ENCODE measurements at places on chromosomes 12 and 14.

DNA sequence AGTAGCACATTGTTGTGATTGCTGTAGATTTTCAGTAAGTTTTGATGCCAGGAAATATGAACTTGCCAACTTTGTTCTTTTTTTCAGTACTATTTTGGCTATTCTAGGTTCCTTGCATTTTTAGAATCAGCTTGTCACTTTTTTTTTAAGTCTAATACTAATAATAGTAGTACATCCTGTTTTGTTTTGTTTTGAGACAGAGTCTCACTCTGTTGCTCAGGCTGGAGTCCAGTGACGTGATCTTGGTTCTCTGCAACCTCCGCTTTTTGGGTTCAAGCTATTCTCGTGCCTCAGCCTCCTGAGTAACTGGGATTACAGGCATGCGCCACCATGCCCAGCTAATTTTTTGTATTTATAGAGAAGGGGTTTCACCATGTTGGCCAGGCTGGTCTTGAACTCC is 16.5 kb downstream of the PWP1 start:
- no peak for DNase-seq

GRCh38 chr14:104651876-104652260 is 37.5 kb upstream of the INF2 start:
- DNase-seq: no peak

DNA sequence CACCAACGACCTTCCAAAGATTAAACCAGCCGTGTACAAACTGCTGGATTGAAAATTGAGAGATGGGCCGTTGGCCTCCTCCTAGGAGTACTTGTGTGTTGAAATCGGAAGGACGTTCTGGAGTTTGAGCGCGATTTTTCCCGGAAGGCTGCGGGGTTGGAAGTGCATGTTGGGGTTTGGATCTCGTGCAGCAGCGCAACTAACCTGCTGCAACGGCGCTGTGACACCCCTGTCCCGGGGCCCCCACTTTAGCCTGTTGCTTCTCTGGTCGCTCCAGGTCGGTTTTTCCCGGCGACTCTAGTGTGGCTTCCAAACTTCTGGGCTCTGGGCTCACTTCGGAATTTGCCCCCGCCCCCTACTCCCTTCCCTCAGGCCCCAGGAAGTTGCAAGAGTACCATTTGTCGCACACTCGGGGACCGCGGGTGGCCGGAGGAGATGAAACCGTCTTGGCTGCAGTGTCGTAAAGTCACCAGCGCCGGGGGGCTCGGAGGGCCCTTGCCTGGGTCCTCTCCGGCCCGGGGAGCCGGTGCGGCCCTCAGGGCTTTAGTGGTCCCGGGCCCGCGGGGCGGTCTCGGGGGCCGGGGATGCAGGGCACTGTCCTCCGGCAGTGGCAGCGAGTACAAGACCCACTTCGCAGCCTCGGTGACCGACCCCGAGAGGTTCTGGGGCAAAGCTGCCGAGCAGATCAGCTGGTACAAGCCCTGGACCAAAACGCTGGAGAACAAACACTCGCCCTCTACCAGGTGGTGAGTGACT is at the start of gene ACSS3:
Gene ACSS3, plus strand, starts transcription at position 394 of the 756 bp plus-strand sequence. Its CDS starts 42 bp downstream, at position 436.
- DNase-seq: peak; percentile 92

DNA sequence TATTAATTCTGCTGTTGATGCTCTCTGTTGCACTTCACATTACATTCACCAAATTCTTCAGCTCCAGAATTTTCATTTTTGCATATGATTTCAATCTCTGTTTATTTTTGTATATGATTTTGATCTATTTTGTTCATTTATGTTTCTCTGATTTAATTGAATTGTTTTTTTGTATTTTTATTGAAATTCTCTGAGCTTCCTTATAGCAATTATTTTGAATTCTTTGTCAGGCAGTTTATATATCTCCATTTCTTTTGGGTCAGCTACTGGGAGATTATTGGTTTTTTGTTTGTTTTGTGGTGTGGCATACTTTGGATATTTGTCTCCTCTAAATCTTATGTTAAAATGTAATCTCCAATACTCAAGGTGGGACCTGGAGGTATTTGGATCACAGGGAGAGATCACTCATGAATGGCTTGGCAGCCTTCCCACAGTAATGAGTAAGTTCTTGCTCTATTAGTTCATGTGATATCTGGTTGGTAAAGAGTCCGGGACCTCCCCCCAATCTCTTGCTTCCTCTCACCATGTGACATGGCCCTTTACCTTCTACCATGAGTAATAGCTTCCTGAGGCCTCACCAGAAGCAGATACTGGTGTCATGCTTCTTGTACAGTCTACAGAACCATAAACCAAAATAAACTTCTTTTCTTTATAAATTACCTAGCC is 8.7 kb upstream of the TCL1A start:
- DNase-seq: no peak

DNA sequence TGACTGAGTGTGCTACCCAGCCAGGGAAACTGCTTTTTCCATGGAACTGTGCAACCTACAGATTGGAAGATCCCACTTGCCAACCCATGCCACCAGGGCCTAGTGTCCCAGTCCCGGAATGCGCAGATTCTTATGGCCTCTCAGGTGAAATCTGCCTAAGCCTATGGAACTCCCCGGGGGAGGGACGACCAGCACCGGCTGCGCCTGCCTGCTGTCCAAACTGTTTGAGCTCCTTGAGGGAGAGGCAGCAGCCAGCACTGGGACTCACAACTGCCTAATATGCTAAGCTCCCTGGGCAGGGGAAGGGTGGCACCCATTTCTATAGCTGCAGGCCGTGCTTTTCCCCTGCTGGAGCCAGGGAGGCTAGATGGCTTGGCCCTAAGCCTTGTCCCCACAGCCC is 92.5 kb upstream of the GZMB start:
- no peak for DNase-seq

DNA sequence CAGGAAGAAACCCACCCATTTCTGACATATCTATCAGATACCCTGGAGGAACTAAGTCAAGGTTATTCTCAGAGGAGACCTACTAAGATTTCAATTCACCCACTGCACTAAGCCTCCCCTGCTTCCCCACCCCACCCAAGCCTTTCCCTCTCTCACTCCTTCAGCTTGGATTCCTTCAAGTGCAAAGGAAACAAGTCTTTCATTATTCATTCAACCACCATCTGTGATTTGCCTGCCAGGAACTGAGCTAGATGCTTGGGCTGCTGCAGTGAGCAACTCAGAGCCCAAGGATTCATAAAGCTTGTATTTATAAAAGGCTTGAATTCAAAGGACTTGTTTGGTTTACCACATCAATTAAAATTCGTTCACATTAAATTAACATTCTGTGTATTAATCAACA is 161.3 kb downstream of the GXYLT1 start:
- DNase-seq: no peak

DNA sequence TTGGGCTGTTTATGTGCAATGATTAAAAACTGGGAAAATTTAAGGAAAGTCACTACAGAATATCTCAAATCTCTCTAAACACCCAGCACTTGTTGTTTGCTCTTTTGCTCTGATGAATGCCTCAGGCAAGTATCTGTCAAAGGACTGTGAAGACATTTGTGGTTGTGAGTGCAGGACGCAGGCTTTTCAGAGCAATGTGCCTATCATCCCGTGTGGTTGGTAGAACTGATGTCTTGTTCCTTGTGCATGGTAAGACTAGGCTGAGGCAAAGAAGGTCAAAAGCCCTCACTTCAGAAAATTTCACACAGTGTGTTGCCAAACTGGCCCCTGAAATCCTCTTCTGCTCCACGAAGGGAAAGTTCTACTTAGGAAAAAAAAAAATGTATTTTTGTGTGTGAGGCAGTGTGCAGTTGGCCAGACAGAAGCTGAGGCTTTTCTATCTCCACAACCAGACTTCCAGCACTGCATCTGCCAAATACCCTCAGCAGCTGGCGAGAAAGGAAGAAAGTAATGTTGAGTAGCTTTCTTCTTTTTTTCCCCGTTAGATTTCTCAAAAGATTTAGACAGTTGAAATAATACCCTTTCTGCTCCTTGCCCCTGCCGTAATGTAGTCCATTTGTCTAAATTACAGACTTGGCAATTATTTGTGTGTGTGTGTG is 1103.1 kb downstream of the VRK1 start:
- no peak for DNase-seq

DNA sequence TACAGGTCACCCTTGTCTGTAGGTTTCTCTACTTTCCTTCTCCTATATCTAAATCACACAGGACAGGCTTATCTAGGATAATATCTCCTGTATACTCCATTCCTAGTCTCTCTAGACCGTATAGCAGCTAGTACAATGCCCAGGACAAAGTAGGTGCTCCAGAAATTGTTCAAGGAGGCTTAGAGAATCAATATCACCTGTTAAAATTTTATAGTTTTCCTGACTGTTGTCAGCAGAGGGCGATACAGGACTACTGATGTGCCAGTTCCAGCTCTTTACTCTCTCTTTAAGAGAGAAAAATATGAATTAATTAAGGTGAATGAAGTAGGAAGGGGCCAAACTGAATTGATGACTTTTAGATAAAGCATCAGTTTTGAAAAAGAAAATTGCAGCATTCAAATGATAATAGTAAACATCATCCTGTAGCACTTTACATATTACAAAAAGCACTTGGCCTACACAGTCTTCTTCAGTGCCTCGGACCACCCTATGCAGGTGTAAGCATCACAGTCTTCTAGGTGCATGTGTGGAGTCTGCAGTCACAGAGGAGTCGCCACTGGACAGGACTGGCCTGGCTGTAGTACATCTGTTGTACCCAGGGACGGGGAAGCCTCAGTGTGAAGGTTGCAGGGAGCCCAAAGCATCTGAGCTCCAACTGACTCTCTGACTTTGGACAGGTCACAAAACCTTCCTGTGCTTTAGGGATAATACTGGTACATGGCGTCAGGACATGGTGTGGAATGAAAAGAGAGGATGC is 61.9 kb upstream of the MAX start:
- peak; percentile 65 for DNase-seq

DNA sequence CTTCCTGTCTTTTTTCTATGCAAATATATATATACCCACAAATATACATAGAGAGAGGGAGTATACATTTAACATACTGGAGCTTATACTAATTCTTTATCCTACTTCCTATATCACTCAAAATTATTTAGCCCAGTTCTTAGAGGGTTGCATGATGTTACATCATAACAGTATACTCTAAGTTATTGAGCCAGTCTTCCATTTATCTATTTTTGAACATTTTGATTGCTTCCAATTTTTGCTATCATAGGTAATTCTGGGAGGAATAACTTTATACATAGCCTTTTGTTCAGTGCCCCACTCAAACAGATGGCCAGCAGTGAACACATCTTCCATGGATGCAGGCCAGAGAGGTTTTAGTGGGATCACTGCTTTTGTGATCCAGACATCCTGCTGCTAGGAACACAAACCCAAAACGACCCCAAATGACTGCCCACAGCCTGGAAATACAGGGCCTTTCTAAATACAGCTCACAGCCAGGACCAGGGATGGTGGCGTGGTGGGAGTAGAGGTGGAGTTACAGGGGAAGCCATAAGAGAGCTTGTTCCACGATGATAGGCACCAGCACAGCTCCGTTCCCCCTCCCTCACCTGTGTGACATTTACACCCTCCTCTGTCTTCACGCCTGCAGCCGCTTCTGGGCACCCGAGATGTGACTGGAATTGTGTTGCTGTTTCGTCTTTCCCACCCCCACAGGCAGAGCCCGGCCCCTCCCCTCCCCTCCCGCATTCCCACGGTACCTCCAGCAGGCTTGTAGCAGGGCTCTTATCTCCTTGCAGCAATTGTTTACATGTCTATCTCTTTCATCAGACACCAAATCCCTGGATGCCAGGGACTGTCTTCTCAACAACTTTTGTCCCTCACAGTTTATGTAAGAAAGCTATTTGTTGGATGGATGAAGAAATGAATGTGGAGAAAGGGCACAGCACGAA is 30.7 kb upstream of the HDAC7 start:
- peak; percentile 30 for DNase-seq

DNA sequence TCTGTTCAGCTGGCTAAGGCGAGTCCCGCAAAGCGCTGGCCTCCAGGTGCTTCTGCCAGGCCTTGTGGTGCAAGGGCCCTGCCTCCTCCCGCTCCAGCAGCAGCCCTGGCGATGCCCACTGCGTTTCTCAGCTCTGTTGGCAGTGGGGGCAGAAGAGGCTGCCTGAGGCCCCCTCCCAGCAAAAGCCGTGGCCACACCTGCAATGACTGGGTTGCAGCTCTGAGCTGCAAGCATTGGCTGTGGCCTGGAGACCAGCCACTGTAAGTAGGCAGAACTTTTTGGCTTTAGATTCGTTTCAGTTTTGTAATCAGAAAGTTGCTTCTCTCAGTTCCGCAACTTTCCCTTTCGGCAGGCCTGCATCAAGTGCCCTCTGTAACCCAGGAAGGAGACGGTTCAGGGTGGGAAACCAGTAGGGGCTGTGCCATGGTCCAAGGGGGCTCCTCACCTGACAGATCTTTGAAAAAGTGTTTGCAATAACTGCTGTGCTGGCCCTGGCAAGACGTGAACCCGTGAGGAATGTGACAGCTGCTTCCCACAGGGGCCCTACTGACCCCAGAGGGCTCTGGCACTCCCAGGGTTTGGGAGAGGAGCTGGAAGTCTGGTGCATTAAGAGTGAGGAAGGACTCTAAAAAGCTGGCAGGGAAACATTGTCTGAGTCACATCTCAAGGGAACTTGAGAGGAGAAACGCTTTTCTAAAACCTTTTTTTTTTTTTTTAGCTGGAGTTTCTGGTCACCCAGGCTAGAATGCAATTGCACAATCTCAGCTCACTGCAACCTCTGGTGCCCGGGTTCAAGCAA is 54.5 kb upstream of the MAX start:
- no peak for DNase-seq

DNA sequence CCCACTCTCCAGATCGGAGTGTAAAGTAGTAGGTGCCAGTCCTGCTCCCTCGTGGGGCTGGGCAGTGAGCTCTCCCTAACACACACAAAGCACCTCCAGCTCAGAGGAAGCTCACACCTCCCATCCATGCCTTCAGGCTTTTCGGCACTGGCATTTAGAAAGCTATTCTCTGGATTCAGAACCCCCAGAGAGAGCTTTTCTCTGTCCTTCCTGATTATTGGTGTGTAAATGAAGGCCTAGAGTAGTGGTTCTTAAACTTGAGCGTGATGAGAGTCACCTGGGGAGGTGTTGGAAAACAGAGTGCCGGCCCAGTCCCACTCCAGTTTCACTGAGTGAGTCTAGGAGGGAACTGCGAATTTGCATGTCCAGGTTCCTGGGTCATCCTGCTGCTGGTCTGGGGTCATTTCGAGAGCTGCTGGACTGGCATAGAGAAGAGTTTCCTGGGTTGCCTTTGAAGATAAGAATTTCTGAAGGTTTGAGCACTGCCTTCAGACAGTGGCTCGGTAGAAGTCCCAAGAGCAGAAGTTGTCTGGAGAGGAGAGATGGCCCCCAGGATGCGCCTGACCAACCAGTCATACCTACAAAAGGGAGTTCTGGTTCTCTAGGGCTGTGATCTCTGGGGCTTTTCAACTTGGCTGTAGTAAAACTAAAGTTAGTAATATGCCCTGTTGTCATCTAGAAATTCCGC is 15.1 kb downstream of the CD9 start:
- no peak for DNase-seq

DNA sequence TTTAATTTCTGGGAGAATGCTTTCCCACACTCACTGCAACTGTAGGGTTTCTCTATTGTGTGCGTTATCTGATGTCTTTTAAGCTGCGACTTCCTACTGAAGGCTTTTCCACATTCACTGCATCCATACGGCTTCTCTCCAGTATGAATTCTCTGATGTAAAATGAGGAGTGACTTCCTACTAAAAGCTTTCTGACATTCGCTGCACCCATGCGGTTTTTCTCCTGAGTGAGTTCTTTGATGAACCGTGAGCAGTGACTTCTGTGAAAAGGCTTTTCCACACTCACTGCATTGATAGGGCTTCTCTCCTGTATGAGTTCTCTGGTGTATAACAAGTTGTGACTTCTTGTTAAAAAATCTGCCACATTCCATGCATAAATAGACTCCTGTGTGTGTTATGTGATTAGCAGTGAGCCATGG is 29.7 kb downstream of the ZNF605 start:
- DNase-seq: no peak

All from neural progenitor cell (in vitro differentiated cells).